Stimulated activated CD4-positive, alpha-beta T cell treated with anti-CD3 and anti-CD28 coated beads, Interleukin-1b, Interleukin-23, amount 100 ng/mL, for 48 hours (primary cell): ENCODE measurements at places on chromosomes 7 and 10.

- no peak for DNase-seq
Observed at GRCh38 chr10:90180886-90181691, 479.7 kb downstream of the KIF20B start.

- DNase-seq, result no peak
Observed at GRCh38 chr10:61754587-61755550, 92.1 kb downstream of the CABCOCO1 start.

DNA sequence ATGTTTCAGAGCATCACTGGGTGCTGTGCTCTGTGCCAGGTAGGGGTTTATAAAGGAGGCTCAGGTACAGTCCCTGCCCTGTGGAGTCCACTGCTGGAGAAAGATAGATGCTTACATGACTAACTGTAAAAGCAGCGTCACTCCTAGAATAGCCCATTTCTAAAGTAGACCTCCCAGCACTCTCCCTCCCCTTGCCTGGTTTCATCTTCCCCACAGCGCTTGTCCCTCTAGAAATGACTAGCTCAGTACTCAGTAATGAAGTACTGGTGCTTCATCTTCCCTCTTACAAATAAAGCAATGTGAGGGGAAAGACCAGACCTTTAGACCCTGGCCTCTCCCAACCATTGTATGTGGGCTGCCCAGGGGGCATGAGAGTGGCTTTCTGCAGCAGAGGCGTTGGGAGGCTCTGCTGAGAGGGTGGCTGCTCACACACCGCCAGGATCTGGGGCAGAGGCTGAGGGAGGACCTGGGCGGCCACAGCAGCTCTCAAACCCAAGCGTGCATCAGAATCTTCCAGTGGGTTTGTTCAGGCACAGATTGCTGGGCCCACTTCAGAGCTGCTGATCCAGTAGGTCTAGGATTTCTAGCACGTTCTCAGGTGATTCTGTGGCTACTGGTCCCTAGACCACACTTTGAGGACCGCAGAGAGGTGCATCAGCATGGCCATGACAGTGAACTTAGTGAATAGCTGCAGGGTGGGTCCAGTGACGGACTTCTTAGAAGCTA, 110.3 kb upstream of the ANLN start:
- no peak for DNase-seq

DNA sequence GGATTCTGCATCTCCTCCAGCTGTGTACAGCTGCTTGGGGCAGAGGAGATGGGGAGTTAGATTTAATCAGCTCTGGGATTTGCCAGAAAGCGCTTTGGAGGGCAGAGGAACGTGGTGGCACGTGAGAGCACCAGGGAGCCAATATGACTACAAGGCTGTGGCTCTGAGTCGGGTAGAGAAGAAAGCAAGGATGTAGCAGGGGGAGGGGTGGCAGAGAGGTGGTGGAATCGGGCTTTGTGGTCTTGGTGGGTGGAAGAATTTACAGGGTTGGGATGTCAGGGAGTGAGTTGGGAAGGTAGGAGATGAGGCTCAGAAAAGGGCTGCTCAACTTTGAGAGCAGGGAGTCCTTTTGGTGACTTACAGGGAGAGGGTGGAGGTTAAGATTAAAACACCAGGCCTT, 113.6 kb downstream of the CCNY start:
- DNase-seq, result no peak

GRCh38 chr7:151790830-151791620, 85.9 kb downstream of the PRKAG2 start:
- no peak for DNase-seq

GRCh38 chr10:21296575-21297355, 228.7 kb downstream of the SKIDA1 start:
- no peak for DNase-seq

DNA sequence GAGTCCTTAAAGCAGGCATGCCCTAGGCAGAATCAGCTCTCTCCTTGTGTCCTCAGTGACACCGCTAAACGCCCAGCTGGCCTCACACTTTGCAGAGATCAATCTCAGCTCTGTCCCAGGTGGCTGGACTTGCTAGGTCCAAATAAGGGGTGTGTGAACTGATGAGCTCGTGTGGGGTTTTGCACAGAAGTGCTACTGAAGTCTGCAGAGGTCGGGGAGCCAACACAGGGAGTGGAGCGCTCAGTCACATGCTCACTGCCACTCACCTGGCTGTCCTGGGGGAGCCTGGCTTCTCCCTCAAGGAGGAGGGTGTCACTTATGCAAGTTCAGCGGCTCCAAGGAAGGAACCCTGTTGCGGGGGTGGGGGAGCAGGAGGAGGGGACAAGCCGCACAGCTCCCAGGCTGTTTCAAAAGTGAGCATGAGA, 2.0 kb downstream of the ELN start:
- DNase-seq, result no peak
